ENCODE measurements at places on chromosomes 5 and 9.

DNA sequence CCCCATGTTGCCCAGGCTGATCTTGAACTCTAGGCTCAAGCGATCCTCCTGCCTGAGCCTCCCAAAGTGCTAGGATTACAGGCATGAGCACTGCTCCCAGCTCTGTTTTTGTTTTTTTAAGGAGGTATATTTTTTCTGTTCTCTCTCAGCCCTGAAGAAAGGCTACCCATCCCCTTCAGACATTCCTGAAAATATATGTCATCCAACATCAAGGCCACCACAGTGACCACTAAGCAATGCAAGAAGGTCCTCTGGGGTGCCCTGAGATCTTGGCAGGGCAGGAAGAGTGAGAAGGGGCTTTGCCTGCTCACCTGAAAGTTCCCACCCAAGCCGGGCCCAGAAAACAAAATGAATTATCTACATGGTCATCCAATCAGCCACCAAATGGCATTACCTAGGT is 47.8 kb upstream of the IL17B start:
- no peak for DNase-seq

DNA sequence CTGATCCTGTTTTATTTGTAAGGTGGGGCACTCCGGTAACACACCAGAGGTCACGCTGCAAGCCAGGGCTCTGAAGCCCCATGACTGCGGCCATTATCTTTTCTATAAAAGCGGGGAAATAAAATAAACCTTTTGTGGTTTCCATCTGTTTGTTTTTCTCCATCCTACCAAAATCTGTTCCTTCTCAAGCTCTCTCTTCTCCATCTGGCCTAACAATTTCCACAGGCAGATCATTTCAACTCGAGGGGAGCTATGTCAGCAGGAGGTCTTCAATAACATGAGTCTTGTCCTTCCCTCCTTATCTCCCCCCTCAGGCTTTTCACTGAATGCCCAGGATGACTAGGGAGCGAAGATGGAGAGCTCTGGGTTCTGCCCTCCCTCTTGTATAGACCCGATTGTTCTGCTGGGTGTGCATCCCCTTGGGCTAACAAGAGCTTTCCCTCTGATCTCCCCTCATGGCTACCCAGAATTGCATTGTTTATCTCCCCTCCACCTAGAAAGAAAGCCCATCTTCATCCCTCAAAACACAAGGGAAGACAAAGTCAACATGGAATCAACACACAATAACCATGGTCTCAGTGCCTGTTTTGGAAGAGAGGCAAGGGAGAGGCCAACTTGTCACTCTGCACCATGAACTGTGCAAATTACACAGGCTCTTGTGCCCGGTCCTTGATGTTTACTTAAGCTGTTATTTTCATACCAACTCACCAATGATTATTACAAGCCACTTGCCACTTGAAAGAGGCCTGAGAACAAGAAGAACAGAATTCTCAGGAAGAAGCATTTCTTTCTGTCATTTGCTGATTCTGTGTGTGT is 187.8 kb downstream of the FANCC start:
- DNase-seq, result no peak

GRCh38 chr9:132887181-132888120 is 8.8 kb downstream of the SPACA9 start:
- DNase-seq, result no peak

GRCh38 chr5:99936911-99937310 is 598.3 kb upstream of the FAM174A start:
- DNase-seq, result no peak

- DNase-seq, result peak; percentile 8
Measured at GRCh38 chr9:135797507-135798262, 95.7 kb downstream of the KCNT1 start.

DNA sequence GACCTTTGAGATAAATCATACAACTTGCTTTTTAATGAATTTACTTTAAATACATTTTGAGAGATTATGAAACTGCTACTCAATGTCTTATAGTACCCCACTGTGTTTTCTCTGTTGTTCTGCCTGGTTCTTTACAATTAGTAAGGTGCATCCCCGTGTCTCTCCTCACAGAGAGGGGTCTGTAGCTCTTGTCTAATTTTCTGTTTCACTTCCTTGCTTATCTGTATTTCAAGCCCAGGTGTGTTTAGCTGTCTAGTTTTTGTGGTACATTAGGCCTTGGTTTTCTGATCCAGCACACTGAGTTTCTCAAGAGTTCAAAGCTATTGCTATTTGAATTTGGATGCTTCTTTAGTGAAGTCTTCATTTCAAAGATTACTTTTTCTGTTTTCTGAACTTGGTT is 105.1 kb downstream of the MAST4 start:
- DNase-seq, result no peak

DNA sequence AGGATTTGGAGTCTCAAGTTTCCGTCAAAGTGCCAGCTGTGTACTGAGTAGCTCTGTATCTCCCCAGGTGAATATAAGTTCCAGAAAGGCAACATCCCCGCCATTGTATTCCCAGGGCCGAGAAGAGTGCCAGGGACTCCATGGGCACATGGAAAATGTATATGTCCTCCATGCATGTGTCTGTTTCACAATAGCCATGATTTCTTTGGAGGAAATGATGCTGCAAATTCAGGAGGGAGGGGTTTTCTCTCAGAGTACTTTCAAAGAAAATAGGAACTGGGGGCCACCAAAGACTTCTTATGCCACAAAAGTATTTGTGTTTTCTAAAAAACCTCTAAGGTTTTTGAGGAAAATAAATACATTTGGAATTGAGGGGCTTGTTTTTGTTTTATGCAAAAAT is 524.6 kb downstream of the BNC2 start:
- no peak for DNase-seq

DNA sequence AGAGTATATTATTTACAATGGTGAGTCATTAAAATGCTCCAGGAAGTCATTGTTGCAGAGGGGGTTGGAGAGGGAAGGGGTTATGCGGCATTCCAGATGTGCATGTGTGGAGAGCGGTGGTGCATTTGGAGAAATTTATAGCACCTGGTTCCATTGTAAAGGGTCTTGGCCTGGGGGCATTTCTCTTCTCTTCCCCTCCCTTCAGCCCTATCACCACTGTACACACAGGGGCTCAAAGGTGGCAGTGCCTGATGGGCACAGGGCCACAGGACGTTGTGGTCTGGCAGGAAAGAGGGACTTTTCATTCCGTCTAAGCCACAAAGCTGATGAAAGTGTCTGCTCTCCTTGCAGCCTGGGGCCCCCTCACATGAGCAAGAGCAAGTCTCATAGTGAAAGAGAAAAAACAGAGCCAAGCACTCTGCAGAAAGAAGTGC is 442.4 kb upstream of the ZNF462 start:
- DNase-seq, result no peak

DNA sequence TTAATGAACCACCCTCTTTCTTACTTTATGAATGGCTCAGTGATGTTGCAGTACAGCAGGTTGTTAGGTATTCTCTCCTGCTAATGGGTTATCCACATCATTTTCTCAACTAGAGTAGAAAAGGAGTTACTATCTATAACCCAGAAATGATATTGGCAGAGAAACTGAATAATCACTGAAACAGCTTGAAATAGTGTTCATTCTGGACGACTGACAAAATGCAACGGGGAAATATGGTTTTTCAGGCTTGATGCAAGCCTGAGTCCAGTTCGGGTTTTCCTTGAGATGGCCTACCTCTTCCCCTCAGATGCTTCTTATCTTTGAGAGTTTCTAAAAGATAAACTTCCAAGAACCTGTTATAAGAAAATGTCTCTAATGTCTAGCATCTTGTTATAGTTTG is 187.3 kb downstream of the RAB3C start:
- DNase-seq, result no peak

GRCh38 chr9:20253635-20254034 is 368.7 kb downstream of the MLLT3 start:
- DNase-seq, result no peak

GRCh38 chr9:12997009-12997408 is 222.2 kb downstream of the LURAP1L start:
- DNase-seq, result no peak

DNA sequence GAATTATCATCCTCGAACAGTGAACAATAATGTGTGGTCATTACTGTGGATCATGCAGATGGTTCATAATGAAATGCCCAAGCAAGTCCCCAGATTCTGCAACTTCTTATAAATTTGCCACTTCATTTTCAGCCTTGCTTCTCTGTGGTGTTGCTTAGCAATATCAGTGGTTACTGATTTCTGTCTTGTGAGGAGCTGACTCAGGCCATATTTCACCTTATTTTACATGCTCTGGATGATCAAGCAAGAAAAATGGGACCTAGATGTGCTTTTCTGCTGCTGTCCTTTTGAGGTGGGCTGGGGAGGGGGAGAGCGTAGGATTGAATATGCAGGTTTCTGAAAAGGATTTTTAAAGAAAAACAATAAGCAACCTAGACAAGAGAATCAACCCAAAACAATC is 188.3 kb downstream of the SLC24A2 start:
- no peak for DNase-seq

Data from pulmonary artery endothelial cell (primary cell).